ENCODE measurements at places on chromosomes 5 and 9.

GRCh38 chr5:14447958-14448911, 133.4 kb upstream of the OTULINL start:
- no peak for DNase-seq

- DNase-seq, result no peak
These were observed 40.0 kb downstream of the CDK5RAP2 start for GRCh38 chr9:120539951-120540350.

DNA sequence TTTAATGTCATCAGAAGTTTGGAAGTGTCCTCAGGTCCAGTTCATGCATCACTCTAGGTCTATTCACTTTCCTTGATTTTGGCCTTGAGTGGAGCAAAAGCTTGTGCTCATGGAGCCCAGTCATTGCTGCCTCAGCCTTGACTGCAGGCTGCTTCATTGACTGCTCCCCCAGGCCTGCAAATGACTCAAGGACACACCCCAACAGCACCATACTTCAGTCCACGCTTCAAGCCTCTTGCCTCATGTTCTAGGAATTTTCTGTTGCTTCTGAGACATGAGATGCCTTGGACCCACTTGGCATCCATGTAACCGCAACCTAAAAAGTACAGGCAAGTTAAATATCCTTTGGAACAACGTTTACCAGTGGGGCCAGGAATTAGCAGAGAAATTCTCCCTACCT, 193.7 kb downstream of the PIK3R1 start:
- no peak for DNase-seq

- DNase-seq, result no peak
These were observed 24.4 kb downstream of the RNF145 start for GRCh38 chr5:159184858-159185381.

GRCh38 chr9:129058965-129059795, 21.7 kb upstream of the DOLPP1 start:
- no peak for DNase-seq

- no peak for DNase-seq
These were observed 28.9 kb upstream of the LPCAT1 start for GRCh38 chr5:1552521-1553255.

DNA sequence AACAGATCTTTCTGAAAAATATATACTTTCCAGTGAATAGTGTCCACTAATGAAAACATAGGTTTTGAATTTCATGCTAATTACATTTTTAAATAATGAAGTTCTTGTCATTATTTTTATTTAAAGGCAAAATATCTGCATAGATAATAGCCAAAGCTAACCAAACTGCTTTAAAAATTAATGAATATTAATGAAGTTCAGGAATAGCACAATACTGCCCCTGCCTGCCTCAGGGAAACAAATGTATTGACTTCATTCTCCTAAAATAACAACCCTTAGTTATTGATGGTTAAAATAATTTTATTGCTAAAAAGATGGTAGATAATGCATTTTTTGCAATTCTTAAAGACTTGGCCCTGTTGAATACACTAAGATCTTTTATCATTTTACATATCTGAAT, 103.6 kb upstream of the SSBP2 start:
- no peak for DNase-seq

GRCh38 chr5:105230516-105231157, 1668.0 kb upstream of the NUDT12 start:
- DNase-seq, result no peak

DNA sequence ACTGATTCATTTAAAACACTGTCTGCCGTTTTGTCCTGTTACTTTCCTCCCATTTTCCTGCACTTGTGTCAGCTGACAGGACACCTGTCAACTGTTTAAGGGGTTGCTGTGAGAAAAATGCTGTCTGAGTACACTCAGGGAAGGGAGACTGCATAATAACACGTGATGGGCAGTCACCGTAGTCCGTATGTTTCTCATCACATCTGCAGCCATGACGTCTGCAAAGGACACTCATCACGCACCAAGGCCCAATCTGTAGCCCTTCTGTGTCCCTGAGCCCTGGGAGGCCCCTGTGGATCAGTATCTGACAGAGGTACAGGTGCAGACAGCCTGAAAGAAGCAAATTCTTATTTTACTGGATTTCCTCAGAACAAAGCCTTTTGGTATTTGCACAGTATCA, 396.3 kb downstream of the YTHDC2 start:
- no peak for DNase-seq

DNA sequence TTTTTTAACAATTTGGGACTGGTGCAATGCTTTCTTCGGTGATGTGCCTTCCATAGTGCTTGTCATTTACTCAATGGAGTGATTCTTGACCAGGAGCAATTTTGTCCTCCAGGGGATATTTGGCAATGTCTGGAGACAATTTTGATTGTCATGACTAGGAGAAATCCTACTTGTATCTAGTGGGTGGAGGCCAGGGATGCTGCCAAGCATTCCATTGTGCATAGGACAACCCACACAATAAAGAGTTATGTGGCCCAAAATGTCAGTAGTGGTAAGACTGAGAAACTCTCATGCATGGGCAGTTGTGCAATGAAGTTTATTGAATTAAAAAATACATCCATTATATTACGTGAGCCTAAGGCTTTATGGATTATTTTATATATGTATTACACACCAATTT, 70.5 kb downstream of the FOCAD start:
- no peak for DNase-seq

GRCh38 chr9:133088146-133088750, 26.5 kb downstream of the CEL start:
- DNase-seq, result no peak

GRCh38 chr5:75659791-75660450, 48.7 kb downstream of the ANKDD1B start:
- no peak for DNase-seq

DNA sequence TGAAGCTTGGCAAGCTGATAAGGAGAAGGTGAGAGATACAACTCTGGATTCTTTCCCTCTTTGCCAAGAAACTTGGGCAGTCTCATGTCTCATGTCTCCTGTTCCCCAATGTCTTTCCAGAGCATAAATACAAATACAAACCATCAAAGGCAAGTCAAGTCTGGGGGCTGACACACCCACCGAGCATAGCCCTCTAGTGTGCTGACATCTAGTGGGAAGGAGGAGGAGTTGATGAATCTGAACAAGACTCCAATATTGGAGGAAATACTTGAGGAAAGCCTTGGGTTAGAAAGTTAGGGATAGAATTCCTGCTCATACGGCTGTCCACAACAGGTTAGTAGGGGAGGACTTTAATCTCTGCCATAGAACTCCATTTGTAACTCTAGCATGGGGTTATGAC, 8.6 kb downstream of the MLANA start:
- DNase-seq, result no peak
